Left renal pelvis (tissue), 4 donors: ENCODE measurements at places on chromosomes 3 and 15. TPM values are rescaled to one million over a fixed set of nuclear protein-coding genes. Genes with fewer than 3 reads are reported as not detected.

- no peak for DNase-seq
Observed at GRCh38 chr3:188264226-188265207, 110.6 kb downstream of the LPP start.

GRCh38 chr3:8492744-8493511 is 8.7 kb upstream of the LMCD1 start:
- DNase-seq, result no peak

DNA sequence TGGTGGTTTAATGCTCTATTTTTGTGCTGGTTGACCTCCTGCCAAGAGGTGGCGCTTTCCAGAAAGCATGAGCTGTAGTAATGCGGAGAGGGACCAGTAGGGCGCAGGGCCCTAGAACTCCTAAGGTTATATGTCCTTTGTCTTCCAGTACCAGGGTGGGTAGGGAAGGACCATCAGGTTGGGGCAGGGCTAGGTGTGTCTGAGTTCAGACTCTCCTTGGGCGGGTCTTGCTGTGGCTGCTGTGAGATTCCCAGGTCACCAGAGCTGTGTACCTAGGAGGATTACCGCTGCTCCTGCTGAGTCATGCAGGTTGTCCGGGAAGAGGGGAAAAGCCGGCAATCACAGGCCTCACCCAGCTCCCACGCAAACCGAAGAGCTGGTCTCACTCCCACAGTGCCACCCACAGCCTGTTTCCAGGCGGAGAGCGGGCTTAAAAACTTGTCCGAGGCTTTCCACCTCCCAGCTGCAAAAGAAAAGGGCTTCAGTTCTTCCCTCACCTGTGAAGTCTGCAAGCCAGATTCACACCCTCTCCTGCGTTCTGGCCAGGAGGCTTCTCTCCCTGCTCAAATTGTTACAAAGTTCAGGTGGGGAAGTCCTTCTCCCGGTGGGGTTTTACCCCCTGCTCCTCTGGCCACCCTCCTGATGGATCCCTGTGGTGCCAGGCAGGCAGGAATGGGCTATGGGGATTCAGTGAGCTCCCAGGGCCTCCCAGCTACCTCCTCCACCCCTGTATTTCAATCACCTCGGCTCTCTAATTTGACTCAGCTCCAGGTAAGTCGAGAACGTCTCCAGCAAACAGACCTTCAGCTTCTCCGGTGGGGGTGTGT is 37.7 kb upstream of the BCHE start:
- no peak for DNase-seq

- DNase-seq, result no peak
Observed at GRCh38 chr15:56251315-56252095, 7.8 kb upstream of the RFX7 start.

TADA3 gene
- 62.4 TPM for polyA plus RNA-seq
